T-helper 17 cell (primary cell): ENCODE measurements at places on chromosomes 4 and X.
A peak's percentile ranks its signal among the peaks of the same experiment; 100 is the strongest.

DNA sequence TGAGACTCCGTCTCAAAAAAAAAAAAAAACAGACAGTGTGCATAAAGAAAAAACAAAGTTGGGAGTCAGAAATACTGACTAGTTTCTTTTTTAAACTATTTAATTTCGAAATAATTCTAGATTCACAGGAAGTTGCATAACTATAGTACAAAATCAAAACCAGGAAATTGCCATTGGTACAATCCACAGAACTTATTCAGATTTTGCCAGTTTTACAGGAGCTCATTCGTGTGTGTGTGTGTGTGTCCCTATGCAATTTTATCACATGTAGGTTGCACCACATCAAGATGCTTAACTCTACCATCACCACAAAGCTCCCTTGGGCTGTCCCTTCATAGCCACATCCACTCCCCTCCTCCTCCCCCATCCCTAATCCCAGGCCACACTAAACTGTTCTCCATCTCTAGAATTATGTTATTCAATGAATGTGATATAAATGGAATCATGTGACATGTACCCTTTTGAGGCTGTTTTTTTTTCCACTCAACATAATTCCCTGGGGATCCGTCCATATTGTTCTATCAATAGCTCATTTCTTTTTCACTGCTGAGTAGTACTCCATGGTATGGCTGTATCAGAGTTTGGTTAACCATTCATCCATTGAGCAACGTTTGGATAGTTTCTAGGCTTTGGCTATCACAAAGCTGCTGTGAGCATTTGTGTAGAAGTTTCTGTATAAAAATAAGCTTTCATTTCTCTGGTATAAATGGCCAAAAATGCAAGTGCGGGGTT lies 16.3 kb upstream of the DDX3X start:
- DNase-seq = no peak

DNA sequence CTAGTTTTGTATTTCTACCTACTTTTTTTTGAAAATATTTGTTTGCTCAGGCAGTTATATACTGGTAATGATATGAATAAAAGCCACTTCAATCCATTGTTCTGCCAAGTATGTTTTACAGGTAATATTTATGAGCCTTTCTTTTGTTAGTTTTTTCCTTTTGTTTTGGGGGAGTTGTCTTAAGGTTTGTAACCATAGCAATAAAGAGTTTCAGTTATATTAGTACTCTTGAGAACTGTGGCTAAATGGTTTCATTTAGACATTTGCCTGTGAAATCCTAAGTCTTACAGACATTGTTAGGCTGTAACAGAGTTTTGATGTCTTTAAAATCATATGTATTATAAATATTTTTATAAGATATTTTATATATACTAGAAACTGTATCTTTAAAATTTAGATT lies 150.1 kb downstream of the DIPK2B start:
- no peak for DNase-seq

- DNase-seq = no peak
These were observed 60.6 kb upstream of the FAT4 start for GRCh38 chr4:125254106-125254505.

DNA sequence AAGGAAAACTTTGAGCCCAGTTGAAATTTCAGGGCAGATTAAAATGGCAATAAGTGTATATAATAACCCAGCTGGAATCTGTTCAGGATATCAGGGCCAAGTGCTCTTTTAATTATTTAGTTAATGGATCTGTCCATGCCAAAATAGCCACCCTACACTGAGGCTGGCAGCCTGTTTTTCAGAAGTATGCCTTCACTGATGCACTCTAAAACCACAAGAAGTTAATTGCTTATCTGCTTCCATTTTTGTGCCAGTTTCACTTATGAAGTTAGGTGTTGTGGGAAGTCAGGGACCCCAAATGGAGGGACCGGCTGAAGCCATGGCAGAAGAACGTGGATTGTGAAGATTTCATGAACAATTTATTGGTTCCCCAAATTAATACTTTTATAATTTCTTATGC lies 960.3 kb downstream of the C4orf33 start:
- no peak for DNase-seq

DNA sequence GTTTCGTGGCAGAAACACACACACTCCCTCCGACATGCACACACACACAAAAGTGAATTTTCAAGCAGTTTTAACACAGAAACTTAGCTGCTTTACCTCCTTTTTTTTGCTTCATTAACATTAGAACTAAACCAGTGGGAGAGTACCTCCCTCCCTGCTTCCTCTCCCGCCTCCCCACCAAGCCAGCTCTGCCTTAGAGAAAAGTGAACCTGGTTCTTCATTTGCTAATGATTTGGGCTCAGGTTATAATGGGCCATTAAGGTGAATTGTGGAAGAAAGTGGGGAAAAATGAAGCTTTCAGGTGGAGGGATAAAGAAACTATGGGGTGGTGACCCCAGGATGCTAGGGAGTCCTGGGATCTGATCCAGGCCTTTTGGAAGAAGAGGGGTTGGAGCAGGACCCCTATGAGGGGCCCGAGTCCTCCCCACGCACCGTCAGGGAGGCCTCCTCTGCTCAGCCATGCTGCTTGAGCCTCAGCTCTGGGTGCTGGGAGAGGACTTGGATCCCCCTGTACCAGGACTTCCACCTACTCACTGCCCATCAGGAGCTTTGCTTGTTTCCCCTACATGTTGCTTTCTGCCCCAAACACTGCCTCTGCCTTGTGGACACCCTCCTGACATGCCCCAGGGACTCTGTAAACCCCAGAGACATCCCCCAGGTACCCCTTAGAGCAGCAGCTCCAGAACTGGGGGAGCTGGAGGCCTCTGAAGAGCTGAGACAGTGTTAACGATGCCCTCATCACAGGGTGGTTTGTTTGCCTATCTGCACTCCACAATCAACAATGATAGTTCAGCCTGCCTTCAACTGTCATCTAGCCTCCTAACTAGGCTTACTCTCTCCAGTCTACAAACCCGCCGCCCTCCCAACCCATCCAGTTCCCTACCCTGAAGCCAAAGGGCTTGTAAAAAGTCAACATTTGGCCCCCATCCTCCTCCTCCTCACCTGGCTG lies 6.5 kb upstream of the JADE1 start:
- DNase-seq = no peak

DNA sequence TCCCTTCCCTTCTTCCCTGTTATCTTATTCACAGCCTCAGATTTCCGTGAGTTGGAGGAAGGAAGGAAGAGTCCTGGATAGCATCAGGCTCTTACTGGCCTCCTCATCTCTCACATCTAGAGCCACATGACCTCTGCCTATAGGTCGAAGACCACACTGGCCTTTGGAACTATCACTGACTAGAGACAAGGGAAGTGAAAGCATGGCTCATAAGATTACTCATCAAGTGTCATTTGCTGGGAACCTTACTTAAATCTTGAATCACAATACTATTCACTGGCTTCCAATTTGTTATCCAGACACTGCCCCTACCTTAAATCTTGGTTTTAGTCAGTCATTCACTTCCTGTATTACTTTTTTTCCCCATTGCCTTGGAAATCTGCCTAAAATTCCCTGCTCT lies 61.6 kb upstream of the MTMR8 start:
- no peak for DNase-seq

GRCh38 chr4:113784497-113785250 lies 23.1 kb upstream of the CAMK2D start:
- DNase-seq = no peak

- DNase-seq = no peak
These were observed 18.6 kb downstream of the TRIM2 start for GRCh38 chr4:153222707-153223426.

DNA sequence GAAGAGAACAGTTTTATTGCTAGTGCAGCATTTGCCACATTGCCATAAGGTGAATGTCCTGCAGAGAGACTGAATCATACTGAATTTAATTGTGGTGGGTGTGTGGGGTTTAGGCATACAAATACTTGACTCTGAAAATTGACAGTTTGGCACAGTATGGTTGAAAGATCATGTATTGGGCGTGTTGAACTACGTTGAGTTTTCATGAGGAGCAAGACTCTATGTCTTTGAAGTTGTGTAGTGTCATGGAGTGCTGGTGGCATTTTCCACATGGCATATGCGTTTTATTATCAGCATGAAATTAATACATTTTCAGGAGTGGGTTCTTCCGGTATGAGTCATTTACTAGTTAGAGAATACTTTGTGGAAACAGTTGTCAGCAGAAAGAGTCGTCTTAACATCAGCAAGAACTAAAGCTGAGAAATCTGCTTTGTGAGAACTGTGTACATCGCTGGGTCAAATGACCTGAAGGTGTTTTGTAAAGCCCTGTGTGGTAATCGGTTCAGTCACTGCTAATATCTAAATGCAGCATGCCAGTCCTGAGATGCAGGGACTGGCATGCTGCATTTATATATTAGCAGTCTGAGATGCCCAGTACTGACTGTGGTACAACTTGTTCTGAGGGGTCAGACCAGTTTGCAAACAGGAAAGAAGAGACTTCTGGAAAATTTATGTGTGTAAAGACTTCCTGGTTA lies 50.3 kb downstream of the ARHGAP10 start:
- no peak for DNase-seq

DNA sequence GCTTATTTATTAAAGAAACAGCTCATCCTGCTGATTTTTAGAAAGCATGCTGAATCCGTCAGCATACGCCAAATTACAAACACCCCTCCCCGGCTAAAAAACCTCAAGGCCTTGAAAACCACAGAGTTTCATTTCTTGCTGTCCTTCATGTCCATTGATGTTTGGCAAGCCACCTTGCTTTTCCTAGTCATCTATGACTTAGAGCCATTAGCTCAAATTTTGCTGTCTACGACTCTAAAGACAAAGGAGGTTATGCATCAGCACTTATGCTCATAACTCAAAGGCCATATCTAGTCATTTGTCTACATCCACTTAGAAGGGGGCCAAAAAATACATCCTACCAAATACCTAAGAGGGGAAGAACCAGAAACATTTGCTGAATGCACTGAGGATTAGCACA lies 925.1 kb downstream of the PCDH7 start:
- DNase-seq = no peak

GRCh38 chrX:49039598-49040375 lies 3.4 kb downstream of the TFE3 start:
- DNase-seq = peak; percentile 22

GRCh38 chr4:4521136-4521535 lies 20.7 kb downstream of the STX18 start:
- DNase-seq = no peak

DNA sequence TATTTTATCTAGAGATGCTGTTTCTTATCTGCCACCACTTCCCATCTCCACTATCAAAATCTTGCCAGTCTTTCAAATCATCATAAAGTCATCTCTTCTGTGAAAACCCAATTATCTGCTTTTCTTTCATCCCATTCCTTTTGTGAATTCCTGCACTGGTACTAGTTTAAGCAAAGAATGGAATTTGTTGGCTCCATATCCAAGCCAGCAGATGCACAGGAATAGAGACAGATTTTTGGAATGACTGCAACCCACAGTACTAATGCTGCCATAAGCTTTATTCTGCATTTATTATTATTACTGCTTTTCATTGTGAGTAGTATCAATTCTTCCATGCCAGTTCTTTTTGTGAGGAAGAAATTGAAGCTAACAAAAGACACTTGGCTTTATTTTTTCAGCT lies 616.7 kb downstream of the RAPGEF2 start:
- no peak for DNase-seq
